ENCODE measurements at places on chromosomes 13 and 19.

GRCh38 chr19:35116072-35116801 is 614 bp downstream of the FXYD3 start:
- no peak for DNase-seq

DNA sequence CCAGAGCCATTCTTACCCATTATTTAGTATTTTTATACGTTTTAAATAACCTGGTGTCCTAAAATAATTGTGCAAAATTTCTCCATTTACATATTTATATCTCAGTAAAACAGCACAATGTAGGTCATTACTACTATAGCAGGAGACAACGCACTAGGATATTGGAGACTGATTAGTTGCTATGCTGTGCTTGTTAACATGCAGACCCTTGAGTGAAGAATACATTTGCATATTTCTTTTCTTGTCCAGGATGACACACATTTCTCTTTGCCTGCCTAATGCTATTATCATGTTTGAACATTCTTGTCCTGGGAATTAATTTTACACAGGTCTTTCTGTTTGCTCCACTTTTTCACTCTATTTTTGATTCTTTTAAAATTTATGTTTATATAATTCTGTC is 823.8 kb upstream of the ATXN8OS start:
- no peak for DNase-seq

DNA sequence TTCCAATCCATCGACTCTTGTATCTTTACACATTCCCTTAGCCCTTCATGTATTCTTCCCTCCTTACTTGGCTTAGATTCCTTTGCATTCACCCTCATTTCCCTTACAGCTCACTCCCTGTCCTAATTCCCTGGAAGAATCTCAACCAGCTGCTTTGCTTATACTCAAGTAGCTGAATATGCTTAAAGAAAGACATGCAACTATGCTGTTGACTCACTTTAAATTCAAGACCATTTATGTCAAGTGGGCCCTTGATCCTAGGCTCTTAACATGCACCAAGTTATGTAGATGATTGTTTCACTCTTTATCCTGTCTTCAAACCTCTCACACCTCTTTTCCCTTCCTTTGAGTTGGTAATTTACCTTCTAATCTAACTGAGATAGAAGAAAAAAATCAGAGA is 7.4 kb downstream of the CCDC122 start:
- DNase-seq: no peak

DNA sequence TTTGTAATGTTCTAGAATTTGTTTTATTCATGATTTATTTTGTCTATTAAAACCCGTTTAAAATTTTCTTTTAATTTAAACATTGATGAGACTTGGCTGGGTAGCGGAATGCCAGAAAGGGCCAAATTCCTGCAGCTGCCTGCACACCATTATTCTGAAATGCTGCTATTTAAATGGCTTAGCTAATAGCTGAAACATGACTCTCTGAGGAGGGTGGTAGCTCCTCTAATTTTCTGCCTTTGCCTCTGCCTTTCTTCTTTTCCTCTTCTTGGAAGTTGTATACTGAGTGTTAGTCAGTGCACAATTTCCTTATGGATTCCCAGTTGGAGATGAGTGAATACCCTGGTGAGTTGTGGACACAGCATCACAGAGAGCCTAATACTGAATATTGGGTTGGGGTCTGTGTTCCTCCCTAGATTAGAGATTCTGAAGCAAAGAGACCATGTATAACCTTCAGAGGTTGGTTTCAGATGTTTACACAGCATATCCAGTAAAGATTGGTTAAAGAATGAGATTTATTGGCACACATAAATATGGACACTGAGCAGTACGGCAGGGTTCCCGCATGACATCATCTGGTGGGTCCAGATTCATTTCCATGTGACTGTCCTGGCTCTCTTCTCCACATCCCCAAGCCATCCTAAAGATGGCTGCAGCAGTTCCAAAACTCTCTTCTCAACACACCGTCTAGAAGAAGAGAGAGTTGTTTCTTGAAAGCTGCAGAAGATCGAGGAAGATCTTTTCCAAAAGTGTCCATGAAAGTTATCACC is 55.9 kb downstream of the MTUS2 start:
- no peak for DNase-seq

DNA sequence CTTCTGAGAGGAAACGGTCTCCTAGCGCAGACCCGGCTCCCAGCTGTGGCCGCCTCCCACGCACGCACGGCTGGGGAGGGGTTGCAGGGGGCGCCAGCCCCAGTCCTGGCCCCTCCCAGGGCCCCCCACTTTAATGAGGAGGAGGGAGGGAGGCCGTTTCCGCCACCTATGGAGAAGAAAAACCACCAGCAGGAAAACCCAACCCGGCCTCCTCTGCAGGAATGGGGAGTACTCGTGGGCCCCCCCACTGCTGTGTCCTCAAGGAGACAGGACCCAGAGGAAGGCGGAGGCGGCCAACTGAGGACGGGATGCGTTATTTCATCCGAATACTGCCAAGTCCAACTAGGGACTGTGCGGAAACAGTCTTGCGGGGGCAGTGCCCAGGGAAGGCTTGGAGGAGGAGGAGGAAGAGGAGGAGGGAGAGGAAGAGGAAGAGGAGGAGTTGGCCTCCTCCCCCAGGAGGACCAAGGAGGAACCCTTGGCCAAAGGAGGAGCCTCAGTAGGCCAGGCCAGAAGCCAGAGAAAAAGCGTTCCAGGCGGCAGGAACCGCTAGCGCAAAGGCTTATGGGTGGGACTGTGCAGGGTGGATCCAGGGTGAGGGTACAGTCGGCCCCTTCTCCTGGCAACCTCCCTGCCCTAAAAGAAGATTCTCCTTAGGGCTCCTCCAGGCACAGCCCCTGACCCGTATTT is 3.9 kb upstream of the SSBP4 start:
- no peak for DNase-seq

DNA sequence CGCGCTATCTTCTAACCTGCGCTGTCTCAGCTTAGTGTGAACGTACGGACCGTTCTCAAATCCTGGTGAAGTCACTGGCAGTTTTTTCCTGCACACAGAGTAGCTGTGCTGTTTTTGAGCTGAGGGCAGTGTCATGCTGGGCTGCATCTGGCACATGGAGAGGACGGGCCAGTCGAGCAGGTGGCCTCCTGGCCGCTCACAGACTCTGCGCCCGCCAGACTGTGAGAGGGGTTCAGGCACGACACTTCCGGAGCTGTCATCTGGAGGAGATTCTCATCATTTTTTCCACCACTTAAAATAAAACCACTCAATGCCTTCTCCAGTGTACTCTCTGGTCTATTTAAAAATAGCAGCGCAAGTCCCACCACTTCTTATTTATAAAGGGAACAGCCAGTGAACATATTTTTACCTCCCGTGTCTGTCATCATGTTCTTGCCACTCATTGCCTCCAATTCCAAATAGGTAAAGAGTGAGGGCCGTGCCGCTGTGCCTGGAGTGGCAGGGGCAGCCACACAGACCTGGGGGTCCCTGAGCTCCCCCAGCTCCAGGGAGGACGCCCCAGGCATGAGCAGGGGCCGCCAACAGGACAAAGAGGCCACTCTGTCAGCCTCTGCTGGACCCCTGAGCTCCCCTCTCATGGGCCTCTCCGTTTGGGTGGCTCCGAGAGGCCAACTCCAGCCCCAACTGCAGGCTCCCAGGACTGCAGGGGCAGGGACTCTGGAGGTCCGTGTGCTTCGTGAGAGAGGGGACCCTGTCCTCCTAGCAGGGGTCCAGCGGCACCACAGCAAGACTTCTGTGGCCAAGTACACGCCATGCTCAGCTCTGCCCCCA is 36.9 kb upstream of the GRTP1 start:
- DNase-seq: no peak

- no peak for DNase-seq
Measured at GRCh38 chr13:110248449-110249143, 58.4 kb downstream of the COL4A1 start.

DNA sequence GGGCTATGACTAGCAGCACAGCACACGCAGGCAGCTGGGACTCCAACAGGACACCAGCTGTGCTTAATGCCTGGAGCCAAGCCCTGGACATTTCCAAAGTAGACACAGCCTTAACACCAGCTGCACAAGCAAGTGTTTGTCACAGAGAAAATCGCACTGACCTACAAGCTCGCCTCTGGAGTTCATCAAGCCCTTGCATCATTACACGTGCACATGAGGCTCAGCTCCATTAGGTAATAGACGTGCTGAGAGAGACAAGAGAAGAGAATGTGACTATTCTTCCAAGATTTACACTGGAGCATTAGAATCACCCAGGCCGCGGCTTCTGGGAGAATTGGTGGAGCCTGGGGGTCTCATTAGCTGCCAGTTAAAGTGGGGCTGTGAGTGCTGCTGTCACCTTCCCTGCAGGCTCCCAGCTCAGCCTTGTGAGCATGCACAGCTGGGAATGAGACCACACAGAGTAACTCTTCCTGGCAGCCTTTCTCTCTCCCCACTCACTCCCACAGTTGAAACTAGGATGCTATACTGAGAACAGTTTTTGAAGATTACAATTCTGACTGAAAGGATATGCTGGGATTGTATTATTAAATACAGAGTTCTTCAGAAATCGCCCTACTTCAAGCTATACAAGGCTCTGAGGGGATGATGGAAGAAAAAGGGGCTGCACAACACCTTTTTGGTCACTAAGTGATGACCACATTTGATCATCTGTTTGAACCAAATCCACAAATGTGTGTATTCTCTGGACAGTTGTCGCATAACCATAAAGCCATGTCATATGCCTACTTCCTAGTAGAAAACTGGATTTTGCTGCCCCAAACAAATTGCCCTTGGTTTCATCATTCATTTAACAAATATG is 10.5 kb downstream of the STOML3 start:
- DNase-seq: no peak

DNA sequence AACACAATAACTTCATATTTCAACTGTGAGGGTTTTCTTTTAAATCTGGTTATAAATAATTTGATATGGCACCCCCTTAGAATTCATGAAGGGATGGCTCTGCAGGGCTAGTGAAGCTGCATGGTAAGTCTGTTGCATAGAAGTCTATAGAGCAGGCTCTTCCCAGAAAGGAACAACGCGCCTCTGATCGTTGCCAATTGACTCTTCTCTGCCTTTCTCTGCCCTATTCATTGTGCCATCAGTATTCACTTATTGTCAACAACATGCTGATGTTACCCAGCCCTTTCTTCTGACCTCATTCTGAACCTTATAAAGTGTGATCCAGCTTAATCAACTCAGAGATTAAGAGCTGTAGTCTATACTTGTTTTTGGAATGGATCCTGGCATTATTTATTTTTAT is 16.3 kb upstream of the DCT start:
- no peak for DNase-seq

GRCh38 chr19:49057636-49058234 is at the start of gene CGB7:
CGB7 (minus strand) TSS chr19:49057749; CDS start chr19:49055375, 2,374 bp downstream.
- no peak for DNase-seq

DNA sequence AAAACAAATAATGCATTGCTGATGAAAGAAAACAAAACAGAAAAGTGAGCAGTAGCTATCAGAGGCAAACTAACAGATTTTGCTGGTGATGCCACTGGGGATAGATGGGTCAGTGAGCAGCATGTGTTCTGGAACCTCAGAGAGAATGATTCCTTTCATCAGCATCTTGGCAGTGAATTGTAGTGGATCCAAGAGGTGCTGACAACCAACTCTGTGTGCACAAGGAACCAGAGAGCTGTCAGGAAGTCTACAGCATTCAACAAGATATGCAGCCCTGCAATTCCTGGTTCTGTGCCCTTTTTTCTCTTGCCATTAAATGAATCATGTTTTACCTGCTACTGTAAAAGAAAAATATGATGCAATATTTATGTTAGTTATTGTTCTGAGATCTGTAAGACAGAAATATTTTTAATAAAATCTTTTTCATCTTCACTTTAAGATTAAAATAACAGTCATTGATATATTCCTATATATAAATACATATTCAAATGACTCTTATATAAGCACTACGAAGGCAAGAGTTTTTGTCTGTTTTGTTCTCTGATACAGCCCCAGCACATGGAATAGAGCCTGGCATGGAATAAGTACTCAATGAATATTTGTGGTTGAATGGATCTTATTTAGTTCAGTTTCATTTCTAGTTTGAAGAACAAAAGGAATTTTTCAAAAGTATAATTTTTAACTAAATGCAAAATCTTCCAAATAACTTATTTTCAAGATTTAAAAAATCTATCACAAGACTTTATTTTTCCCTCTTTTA is 80.8 kb downstream of the FREM2 start:
- DNase-seq: no peak
